Kidney epithelial cell (primary cell): ENCODE measurements at places on chromosomes 5 and 9.
A peak's percentile ranks its signal among the peaks of the same experiment; 100 is the strongest.

DNA sequence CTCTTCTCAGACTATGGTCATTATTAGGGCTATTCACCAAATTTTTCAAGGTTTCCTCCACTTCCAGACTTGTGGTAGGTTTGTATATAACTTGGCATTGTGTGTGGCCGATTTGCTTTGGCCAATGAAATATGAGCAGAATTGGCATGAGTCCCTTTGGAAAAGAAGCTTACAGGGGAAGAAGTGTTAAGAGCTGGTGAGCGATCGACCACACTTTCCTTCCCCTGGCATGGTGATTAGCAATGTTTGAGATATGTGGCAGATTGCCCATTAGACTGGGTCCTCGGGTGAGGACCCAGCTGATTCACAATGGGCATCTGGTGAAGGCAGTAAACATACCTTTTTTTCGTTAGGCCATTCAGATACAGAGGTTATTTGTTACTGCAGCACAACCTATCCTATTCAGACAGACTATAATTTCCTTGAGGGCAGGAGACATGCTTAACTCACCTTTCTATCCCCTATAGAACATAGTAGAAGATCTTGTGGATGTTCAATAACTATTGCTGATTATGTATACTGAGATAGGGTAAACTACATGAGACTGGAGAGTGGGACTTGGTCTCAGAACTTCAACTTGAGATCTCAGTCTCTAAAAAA is 62.8 kb upstream of the KLF9 start:
- DNase-seq = no peak

GRCh38 chr9:4743131-4743875 is 2.3 kb upstream of the AK3 start:
- no peak for DNase-seq

GRCh38 chr9:37004424-37004935 is 29.6 kb downstream of the PAX5 start:
- DNase-seq = no peak

GRCh38 chr5:121572061-121572460 is 279.6 kb upstream of the FTMT start:
- no peak for DNase-seq

DNA sequence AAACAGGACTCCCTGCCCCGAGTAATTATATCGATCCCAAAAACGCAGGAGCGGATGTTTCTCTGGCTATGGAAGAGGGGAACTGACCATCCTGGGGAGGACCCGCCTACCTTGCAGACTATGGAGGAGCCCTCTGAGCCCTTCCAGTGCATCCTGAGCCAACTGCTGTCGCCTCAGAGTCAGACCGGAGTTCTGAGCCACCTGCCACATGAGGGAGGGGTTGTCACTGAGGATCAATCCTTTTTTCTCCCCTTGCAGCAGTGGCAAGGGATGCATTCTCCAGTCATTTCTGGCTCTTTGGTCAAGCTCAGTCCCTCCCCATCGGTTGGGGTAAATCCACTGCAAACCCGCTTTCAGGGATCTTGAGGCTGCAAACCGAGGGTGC is 709 bp downstream of the FANCG start:
- DNase-seq = no peak

DNA sequence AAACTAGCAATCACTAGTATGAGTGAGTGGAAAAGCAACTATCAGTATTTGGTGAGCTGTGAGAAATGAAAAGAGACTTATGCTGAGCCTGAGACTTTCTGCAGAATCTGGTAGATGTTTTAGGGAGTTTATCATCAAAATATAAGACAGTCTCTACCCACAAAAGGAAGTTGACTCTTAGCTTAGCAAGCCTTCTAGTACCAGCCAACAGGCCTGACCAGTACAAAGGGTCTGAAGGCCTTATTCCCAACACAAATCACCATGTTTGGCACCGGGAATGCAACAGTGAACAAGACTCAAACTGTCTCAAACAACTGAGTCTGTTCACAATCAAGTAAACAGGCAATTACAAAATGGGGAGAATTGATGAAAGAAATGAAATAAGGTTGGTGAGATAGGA is 244.4 kb downstream of the CWC27 start:
- no peak for DNase-seq

GRCh38 chr5:58335518-58335917 is 124.4 kb downstream of the PLK2 start:
- DNase-seq = no peak

DNA sequence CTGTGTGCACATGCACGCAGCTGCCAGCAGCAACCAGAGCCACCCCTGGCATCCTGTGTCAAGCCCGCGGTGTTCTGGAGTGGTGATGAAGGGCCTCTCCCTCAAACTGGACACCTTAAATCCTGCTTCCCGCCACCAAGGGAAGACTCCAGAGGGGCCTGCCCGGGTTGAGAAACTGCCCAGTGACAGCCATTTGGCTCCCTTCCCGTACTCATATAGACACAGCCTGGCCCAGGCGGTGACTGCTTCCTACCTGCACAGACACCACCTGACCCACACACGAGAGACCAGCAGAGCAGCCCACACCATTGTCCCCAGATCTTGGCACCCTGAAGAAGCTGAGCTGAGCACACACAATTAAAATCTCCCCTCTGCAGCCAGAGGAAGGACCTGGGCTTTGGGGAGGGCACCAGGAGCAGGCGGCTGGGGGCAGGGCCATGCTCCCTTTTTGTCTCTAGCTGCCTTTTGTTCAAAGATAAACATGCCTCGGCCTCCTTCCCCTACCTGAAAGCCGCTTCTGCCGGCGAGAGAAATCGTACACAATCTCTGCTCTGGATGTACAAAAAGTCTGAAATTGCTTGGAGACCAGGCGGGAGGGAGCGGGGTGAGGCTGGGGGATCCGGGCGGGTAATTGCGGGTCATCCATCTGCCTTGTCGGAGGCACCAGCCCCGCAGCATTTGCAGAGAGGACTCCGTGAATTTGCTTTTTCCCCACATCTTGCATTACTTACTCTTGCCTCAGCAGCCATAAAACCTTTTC is 78.4 kb downstream of the TSPAN17 start:
- DNase-seq = no peak

GRCh38 chr9:121219530-121219929 is 17.9 kb upstream of the RAB14 start:
- no peak for DNase-seq

GRCh38 chr5:55176176-55176818 is 3.3 kb upstream of the CDC20B start:
- DNase-seq = no peak

DNA sequence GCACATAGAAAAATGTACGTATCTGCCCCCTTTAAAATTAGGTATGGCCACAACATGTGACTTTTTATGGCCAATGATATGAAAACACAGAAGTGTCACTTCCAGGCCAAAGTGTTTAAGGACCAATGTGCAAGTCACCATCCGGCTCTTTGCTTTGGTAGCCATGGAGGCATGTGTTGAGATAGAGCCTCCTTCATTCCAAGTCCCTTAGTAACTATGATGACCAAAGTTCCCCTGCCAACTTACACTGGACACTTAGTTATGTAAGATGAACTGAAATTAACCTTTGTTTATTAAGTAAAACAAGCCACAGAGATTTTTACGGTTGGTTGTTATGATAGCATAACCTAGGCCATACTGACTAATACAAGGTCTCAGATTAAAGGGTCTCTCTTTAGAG is 51.0 kb downstream of the FBN2 start:
- no peak for DNase-seq

DNA sequence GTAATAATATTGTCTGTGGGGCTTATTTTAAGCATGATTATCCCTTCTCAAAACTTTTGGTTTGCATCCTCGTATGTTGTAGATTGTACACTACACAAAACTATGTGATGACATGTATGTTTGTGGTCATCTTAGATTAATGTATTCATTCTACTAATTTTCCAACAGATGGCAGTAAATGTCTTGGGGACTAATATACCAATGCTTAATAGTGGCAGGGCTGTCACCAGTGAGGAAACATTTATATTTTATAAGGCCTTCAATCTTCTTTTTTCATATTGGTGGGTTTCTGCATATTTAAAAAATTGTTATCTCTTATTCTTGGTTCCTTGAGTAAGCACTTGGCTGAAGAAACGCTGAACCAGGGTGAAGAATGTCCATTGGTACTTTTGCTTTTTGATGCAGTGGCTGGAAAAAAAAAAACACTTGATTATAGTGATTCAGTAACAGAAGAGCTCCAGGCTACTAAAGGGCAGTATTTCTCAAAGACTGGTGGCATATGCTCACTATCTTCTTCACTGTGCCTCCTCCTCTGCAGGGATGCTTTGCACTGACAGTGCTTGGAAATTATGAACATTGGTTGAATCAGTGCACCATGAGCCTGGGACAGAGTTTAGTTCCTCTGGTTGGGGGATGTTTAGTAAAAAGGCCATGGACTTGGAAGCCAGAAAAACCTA is 530.3 kb downstream of the RASEF start:
- DNase-seq = peak; percentile 2

GRCh38 chr5:116498503-116499048 is 76.0 kb downstream of the SEMA6A start:
- DNase-seq = no peak

DNA sequence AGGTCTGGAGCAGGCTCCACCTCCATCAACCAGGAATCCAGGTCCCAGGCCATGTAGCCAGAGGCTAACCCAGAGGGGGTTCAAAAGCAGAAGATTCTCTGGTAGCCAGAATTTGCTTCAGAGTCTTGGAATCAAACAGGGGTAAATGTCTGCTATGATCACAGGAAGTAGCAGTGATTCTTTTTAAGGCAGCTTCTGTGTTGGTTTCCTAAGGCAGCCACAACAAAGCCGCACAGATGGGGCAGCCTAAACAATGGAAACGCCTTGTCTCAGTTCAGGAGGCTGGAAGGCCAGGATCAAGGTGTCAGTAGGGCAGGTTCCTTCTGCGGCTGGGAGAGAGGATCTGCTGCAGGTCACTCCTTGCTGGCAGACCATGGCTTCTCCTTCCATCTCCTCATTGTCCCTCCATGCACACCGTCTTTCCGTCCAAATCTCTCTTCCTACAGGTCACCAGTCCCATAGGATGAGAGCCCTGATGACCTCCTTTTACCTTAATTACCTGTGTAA is 167.3 kb downstream of the ROR2 start:
- DNase-seq = no peak

- DNase-seq = no peak
These were observed 938 bp downstream of the LPAR1 start for GRCh38 chr9:111037356-111037707.

GRCh38 chr9:87676976-87677775 is 48.7 kb upstream of the CTSL start:
- DNase-seq = no peak

GRCh38 chr5:170397059-170397458 is 7.9 kb upstream of the KCNMB1 start:
- no peak for DNase-seq

DNA sequence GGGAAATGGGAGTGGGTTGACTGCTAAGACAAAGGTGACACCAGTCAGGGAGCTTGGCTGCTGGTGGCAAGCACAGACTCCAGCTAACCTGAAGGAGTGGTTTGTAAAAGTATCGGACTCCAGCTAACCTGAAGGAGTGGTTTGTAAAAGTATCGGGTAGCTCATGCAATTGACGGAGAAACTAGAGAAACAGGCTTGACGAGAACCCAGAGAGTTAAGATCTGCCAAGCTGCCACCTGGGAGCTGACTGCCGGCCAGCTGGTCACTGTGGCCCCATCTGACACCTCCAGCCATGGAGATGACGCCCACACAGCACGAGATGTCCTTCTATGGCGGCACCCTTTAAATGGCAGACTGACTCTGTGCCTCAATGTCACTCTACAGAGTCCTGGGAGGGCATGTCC is 28.3 kb upstream of the CRB2 start:
- DNase-seq = no peak

DNA sequence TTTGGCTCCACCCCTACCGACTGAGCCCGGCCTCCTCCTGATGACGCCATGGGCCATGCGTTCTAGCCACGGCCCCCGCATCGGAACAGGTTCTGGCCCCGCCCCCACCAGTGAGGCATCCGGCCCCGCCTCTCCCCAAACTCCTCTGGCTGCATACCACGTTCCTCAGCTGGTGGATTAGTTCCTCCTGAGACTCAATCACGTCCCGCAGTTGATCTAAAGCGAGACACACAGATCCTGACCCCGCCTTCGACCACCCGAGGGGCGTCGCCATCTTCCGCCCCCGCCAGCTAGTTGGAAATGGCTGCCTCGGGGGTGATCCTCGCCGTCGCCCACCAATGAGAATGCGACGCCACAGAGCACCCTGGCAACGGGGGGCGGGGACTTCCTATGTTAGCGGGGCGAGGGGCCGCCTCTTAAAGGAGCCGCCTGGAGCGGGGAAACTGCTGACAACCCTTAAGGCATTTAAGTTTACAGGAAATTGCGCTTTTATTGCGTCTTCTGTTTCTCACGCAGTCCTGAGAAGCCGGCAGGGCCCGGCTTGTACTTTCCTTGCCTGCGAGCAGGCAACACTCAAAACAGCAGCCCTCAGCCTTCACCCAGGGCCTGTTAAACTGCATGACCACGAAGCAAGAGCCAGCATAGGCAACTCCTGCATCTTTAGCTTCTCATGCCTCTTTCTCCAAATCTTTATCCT is at the start of gene SPATA24:
TSS of gene SPATA24 (minus strand) at position 303 of the 697 bp plus-strand sequence. CDS start at position 274, 29 bp downstream.
- peak; percentile 86 for DNase-seq

DNA sequence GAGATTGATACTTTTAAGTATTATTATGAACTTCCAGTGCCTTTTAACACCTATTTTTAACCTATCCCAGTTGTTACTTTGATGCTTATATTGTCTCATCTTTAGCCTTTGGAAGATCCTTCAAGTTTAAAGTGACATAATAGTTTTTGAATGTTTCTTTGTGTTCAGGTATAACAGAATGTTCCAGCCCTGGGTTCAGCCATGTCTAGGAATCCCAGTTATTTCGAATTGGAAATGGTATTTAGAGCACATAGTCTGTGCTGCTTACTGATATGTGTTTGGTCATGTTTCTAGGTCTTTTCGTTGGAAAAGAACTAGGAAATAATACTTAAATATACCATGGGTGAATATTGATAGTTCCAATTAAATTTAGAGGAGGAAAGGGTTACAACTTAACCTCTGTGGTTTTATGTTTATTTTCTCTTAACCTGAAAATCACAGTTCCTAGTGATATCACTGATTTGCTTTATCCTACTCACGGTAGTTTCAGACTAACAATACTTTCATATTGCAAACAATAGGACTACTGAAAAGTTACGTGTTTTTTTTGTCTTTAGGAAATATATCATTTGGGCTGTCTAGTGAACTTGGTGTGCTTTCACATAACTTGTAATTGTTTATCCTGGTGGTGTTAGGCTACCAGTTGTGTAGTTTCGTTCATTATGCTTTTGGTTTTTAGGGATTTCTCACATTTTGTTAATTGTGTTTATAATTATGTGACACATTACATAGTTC is 37.8 kb downstream of the UHRF2 start:
- DNase-seq = no peak

- no peak for DNase-seq
These were observed 24.5 kb upstream of the SEMA4D start for GRCh38 chr9:89522261-89522958.
